ENCODE measurements at places on chromosomes 6 and 20. TPM values are rescaled to one million over a fixed set of nuclear protein-coding genes. Genes with fewer than 3 reads are reported as not detected.

The PLN gene
- 277 TPM for total RNA-seq

The MLIP gene
- 1.4 TPM for total RNA-seq

The C6orf58 gene
- not detected for total RNA-seq

The RNF39 gene
- not detected for total RNA-seq

The PSMB9 gene
- 23.9 TPM for total RNA-seq

The BTBD3 gene
- 24.8 TPM for total RNA-seq

The TBC1D20 gene
- total RNA-seq: 33.0 TPM

The BPIFB4 gene
- not detected for total RNA-seq

The SNX21 gene
- total RNA-seq: 55.4 TPM

The PXDC1 gene
- total RNA-seq: 99.5 TPM

The CLDN20 gene
- not detected for total RNA-seq

The DEFB113 gene
- not detected for total RNA-seq

The KCNQ2 gene
- not detected for total RNA-seq

The PACSIN1 gene
- total RNA-seq: not detected

The TRIM31 gene
- not detected for total RNA-seq

The MATN4 gene
- total RNA-seq: 0.56 TPM

The HLA-DQB1 gene
- 4.2 TPM for total RNA-seq

The SMIM28 gene
- not detected for total RNA-seq

The LPA gene
- not detected for total RNA-seq

The BEND3 gene
- total RNA-seq: 1.8 TPM

The TFAP2D gene
- total RNA-seq: not detected

The SPATS1 gene
- not detected for total RNA-seq

The POU5F1 gene
- not detected for total RNA-seq

The SEMG2 gene
- total RNA-seq: not detected

The BMP5 gene
- total RNA-seq: 0.10 TPM

The CYP24A1 gene
- not detected for total RNA-seq

The RPN2 gene
- total RNA-seq: 136 TPM

The OR2B6 gene
- not detected for total RNA-seq

The NKX2-2 gene
- total RNA-seq: 0.33 TPM

The PDE10A gene
- total RNA-seq: 13.0 TPM

The NRSN1 gene
- total RNA-seq: not detected

The BMP6 gene
- total RNA-seq: 2.0 TPM

The PI3 gene
- total RNA-seq: not detected

The KIF25 gene
- not detected for total RNA-seq

The EMILIN3 gene
- 2.3 TPM for total RNA-seq

The RCAN2 gene
- total RNA-seq: 69.6 TPM

The SLA2 gene
- total RNA-seq: 0.46 TPM

The VSX1 gene
- total RNA-seq: not detected

The SAYSD1 gene
- 11.1 TPM for total RNA-seq

The ME1 gene
- 12.8 TPM for total RNA-seq

The IP6K3 gene
- 0.32 TPM for total RNA-seq

The MRAP2 gene
- 3.7 TPM for total RNA-seq

The HCRTR2 gene
- not detected for total RNA-seq

The KCNK16 gene
- total RNA-seq: not detected

The TXLNB gene
- total RNA-seq: 1.7 TPM

The MTO1 gene
- 18.3 TPM for total RNA-seq

The TSPO2 gene
- total RNA-seq: not detected

The FOXQ1 gene
- not detected for total RNA-seq

The HUS1B gene
- 1.2 TPM for total RNA-seq

The BCAS1 gene
- 1.8 TPM for total RNA-seq

The LY86 gene
- 1.5 TPM for total RNA-seq

The TP53INP2 gene
- 34.0 TPM for total RNA-seq

The AKAP12 gene
- total RNA-seq: 146 TPM

The STK38 gene
- total RNA-seq: 32.1 TPM

The PBOV1 gene
- not detected for total RNA-seq

The CCDC170 gene
- total RNA-seq: 1.7 TPM

Data from posterior vena cava (tissue), 2 donors.